ENCODE measurements at places on chromosomes 1 and 21.

GRCh38 chr1:27103498-27103897, 51.4 kb downstream of the SLC9A1 start:
- DNase-seq, result no peak

DNA sequence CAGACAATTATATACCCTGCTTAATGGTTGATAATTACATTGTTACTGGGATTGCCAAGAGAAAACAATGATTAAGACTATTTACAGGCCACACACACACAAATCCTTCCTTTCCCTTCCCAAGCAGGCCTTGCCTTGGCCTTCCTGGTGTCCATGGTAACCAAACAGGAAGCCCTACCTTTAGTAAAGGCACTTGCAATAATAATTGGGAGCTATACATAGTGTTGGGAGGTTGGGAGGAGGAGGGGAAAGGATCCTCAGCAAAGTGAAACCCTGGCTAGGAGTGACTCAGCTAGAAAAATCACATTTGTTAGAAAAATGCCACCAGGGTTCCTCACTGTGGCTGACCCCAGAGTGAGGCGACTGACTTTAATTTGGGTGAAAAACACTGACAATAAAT, 122.3 kb upstream of the ADAR start:
- DNase-seq, result no peak

DNA sequence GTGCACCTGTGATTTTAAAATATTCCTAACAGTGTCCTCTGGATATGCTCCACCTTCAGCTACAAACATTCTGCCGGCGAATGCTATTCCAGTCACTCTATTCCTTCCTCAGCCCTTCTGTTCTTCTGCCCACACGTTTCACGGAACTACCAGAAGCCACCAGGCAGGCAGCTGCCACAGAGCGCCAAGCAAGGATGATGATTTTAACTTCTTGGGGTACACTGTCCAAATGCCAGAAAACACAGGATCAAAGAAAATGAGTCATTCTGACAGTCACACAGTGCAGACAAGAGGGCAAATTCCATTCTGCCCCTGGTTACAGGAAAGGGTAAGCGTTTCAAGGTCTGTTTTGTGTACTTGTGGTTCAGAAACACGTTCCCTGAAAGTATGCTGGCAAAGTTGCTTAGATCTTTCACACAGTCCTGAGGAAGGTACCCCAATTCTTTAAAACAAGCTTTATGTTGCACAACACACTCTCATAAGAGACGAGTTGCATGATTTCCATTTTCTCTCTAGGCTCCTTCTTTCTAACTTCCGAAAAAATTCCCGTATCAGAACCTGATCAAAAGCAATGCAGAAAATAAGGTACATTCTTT, 508.3 kb upstream of the PKN2 start:
- no peak for DNase-seq

DNA sequence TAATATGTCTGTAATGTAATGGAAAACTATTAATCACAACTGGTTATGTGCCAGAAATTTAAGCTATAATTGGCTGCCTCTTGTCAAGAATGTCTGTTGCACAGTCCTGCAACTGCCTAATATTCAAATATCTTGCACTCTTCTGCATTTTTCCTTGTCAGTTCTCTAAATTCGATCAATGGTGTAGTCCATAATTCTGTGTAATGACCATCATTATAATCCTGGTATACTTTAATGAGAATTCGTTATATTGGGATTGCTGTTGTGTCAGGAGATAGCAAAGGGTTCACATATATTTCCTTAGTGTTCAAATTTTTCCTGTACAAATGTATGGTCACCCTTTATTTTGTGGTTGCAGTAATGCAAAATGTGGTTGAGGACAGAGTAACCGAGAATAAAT, 4.8 kb downstream of the NTNG1 start:
- DNase-seq, result no peak

DNA sequence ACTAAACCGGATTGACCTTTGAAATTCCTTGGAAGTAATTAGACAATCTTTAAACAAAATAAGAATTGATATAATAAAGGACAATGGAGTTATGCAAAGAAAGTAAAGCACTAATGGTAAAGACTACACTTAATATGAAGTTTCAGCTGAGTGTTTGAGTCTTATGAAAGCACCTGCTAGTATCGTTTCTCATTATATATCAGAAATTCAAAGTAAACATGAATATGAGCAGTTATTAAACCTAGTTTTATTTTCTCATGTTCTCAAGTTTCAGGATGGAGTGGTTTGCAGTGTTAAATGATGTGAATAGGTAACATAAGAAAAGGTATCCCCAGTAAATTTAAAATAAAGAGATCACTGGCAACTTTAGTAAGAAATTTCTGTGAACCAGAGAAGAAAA, 188.6 kb downstream of the ZP4 start:
- no peak for DNase-seq

GRCh38 chr1:201594575-201595245, 55.8 kb downstream of the NAV1 start:
- no peak for DNase-seq

DNA sequence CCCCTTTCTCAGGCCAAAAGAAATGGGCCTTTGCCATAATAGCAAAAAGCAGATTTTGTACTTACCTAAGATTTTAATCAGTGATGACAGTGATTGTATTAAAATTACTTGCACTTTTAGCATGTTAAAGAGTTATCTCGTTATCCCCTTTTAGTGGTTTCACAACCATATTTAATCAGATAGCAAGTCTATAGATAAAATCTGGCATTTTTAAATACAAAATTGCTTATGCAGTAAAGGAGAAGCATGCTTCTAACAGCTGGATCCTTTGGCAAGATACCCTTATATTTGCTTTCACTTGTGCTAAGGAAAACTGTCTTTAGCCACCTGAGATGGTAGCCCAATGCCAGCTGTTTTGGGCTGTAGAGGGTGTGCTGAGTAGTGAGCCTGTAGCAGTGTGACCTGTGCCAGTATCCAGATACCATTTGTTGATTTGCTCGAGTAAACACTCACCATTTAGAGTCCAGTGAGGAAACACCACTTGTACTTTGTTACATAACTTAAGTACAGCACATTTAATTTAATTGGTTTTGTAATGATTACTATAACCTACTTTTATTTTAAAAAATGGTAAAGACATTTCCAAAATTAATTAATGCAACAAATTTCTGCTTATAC, 314.4 kb upstream of the ZP4 start:
- DNase-seq, result no peak

- DNase-seq, result no peak
These were observed 13.2 kb downstream of the PSMD4 start for GRCh38 chr1:151267760-151268159.

- DNase-seq, result no peak
These were observed 4.6 kb upstream of the SOAT1 start for GRCh38 chr1:179288977-179289376.

GRCh38 chr1:33430692-33431593, at the start of gene PHC2:
Gene PHC2 (minus strand): TSS chr1:33431095. CDS start chr1:33375539, 55,556 bp downstream.
- DNase-seq, result peak; percentile 92

DNA sequence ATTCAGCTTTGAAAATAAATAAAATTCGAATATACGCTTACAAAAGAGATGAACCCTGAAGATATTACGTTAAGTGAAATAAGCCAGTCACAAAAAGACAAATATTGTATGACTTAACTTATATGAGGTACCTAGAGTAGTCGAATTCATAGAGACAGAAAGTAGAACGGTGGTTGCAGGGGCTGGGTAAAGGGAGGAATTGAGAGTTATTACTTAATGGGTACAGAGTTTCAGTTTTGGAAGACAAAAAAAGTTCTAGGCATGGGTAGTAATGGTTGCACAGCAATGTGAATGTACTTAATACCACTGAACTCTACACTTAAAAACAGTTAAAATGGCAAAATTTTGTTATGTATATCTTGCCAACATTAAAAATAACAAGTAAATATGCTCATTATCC, 48.6 kb upstream of the ZNHIT6 start:
- DNase-seq, result no peak

- DNase-seq, result no peak
These were observed 11.6 kb downstream of the LMNA start for GRCh38 chr1:156126043-156126629.

DNA sequence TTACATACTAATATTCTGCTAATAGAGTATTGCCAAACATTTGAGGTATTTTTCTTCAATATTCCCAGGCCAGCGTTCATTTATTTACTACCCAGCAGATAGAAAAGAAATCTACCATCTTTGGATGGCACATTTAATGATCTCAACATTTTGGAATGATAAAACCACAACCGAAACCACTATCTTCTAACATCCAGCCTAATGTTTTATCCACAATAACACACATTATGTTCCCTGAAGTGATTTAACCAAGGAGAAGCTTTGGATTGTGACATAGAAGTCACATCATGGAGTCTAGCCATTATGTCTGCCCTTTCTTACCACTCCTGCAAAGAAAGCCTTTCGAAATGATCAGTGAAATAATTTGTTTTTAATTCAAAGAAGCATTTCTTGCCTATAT, 497.1 kb upstream of the PLXNA2 start:
- no peak for DNase-seq

GRCh38 chr1:246245541-246245940, 261.5 kb downstream of the SMYD3 start:
- DNase-seq, result no peak

DNA sequence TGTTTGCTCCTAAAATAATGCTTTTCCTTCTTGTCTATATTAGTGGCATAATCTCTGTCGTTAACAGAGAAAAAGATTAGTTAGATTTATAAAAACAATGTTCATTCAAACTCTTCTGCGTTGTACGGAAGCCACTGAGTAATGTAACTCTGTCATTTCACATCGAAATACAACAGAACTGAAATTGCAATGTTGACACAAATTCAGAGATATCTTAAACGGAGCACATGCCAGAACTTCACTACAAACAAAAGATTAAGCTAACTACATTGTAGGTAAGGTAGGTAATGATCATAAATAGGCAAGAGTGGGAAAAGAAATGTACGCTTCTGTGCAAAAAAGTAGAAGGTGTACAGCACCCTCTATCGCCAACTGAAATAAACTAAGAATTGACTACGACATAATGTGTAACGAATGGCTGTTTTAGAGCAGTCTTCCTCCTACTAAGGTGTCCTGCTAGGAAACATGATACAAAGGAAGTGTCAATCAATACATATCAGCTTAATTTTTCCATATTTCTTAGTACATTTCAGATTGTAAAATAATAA, 56.6 kb downstream of the PCNX2 start:
- DNase-seq, result no peak

DNA sequence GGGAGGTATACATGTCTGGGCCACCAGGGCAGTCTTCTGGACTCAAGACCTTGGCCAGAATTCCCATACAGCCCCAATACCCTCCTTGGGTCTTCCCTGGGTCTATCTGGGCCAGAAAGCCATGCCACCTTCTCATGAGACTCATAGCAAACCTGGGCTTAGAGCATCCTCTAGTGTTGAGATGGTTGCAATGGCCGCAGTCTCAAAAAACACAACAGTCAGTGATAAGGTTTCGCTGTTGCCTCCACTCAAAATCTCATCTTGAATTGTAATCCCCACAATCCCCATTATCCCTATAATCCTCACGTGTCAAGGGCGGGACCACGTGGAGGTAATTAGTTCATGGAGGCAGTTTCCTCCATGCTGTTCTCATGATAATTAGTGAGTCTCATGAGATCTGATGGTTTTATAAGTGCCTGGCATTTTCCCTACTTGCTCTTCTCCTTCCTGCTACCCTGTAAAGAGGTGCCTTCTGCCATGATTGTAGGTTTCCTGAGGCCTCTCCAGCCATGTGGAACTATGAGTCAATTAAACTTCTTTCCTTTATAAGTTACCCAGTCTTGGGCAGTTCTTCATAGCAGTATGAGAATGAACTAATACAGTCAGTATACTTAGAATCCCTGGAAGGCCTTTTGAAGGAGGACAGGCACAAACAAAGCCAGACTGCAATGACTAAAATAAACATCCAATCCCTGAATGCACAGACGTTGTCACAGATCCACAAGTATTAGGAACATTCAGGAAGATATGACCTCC, 77.0 kb downstream of the CTH start:
- DNase-seq, result no peak

DNA sequence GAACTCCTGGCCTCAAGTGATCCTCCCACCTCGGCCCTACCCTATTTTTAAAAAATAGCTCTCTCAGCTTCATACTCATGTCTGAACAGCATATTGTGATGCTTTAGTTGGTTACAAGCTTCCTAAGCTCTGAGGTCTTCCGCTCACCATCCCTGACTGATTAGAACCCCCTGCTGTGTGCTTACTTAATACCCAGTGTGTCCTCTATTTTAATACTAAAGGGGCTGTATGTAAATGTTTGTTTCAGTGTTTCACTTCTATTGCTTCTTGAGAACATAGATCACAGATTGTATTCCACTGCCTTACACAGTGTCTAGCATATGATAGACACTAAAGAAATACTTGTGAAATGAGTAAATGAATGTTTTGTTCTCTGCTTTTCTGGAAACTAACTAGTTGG, 29.8 kb downstream of the ZYG11B start:
- DNase-seq, result no peak

- no peak for DNase-seq
These were observed 405.3 kb downstream of the RRAGC start for GRCh38 chr1:38454236-38454635.

DNA sequence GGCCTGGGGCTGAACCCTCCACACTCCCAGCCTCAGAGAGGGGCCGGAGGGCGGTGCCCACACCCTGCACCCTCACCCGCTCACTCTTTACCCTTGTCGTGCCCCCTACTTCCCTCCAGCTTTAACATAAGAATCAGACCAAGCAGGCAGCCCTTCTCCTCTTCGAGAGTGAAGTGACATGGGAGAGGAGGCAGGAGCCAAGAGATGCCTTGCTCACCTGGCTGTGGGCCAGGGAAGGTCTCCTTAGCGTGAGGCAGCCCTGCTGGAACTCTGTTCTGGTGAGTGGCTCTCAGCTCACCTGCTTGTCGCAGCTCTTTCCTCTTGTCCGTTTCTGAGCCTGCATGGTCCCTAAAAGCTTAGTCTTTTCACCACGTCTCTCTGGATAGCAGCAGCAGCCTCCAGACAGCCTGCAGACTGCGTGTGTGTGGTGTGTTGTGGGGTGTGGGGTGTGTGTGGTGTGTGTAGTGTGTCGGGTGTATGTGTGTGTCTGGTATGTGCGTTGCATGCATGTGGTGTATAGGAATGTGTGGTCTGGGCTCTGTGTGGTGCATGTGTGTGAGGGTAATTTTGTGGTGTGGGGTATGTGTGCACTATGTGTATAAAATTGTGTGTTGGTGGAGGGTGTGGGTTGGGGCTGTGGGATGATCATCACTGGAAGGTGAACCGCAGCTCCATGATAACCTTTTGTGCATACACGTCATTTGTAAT, 86.7 kb downstream of the CCDC185 start:
- no peak for DNase-seq

DNA sequence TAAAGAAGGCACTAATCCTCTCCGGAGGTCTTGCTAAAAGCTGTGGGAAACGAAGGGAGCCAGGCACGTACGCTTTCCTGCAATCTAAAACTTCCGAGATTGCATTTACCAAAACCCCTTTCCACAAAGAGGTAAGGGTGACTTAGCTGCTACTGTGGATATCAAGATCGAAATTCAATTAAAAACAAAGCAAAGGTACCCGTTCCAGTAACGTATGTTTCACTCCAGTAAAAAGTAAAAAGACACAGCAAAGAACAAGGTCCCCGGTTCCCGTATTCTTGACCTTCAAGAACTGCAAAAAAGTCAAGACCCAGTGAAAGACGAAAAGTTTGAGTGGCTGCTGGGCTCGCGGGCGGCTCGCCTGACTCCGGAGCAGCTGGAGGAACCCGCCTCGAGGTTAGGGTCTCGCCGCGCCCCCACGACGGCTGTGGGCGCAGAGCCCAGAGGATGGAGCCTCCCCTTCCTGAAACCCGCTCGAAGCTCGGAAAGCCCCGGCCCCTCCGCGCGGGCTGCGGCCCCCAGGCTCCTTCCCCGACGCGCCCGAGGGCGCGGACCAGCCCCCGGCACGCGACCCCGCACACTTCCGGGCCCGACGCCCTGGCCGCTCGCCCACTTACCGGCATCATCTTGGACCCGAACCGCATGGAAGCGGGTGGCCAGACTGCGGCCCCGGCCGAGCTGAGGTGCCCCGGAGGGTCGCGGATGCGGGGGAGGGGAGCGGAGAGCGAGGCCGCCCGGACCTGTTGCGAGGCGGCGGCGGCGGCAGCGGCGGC, 524 bp downstream of the TP53BP2 start:
- peak; percentile 31 for DNase-seq
